ENCODE measurements at places on chromosomes 11 and 22. TPM values are rescaled to one million over a fixed set of nuclear protein-coding genes. Genes with fewer than 3 reads are reported as not detected.

The CD248 gene
- total RNA-seq = not detected

The UCP3 gene
- 1.4 TPM for total RNA-seq

The CATSPER1 gene
- total RNA-seq = 1.2 TPM

The CARD16 gene
- not detected for total RNA-seq

The C11orf87 gene
- not detected for total RNA-seq

The PAMR1 gene
- total RNA-seq = not detected

The LMO2 gene
- total RNA-seq = 0.91 TPM

The NXPE1 gene
- total RNA-seq = not detected

The TFIP11 gene
- 21.9 TPM for total RNA-seq

The C1QTNF4 gene
- not detected for total RNA-seq

The PRAME gene
- total RNA-seq = 112 TPM

The IGSF22 gene
- total RNA-seq = not detected

The SHANK3 gene
- total RNA-seq = 1.9 TPM

The VWCE gene
- 0.39 TPM for total RNA-seq

The ART1 gene
- not detected for total RNA-seq

The ASPHD2 gene
- 1.3 TPM for total RNA-seq

The KRTAP5-11 gene
- not detected for total RNA-seq

The TPBGL gene
- 0.31 TPM for total RNA-seq

The MMP13 gene
- total RNA-seq = 0.15 TPM

The DGAT2 gene
- total RNA-seq = 1.7 TPM

The AHNAK gene
- 333 TPM for total RNA-seq

Data from A549 treated with ZK216348 at 1 μM for 4 hours (cell line).